Activated CD8-positive, alpha-beta memory T cell treated with anti-CD3 and anti-CD28 coated beads for 1 hour (primary cell): ENCODE measurements at places on chromosomes 3 and 15.

GRCh38 chr3:16337856-16338540, 73.0 kb downstream of the OXNAD1 start:
- DNase-seq = peak; percentile 12

- no peak for DNase-seq
Measured at GRCh38 chr3:138694287-138695007, 85.9 kb downstream of the FAIM start.

DNA sequence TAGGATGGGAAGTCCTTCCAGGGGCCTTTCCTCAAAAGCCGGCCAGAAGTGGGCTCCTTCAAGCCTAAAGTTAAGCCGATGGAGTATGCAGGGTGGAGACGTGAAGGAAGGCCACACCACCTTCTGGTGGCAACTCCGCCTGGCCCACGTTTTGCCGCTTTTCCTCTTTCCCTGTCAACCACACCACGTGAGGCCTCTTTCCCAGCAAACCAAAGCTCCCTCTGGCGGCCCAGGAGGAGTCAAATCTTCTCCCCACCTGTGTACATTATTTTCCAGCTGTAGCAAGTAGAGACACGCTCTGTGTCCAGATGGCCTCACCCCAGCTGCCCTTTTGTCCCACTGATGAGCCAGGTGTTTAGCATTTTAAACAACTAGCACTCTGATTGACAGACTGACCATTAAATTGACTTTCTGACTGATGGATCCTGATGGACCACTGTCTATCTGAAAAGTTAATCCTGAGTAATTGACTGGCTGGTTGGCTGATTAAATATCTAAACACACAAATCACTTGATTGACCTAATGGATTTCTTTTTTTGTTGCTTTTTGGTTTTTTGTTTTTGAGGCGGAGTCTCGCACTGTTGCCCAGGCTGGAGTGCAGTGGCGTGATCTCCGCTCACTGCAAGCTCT, 59.6 kb upstream of the ZBTB38 start:
- no peak for DNase-seq

DNA sequence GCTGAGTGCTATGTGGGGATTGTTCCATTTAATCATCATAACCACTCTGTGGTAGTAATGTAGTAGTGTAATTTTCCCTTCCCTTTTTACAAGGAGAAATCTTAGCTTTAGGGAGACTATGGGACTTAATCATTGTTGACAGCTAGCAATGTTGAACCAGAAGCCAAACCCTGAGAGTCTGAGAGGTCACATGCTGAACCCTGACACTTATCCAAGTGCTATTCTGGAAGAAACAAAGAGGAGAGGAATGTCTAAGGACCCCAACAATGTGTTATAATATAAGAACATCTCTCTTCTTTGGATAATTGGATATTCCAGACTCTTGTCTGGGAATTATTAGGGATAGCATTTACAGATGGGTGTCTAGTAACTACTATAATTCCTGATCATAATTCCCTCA, 58.4 kb downstream of the GAP43 start:
- no peak for DNase-seq

- no peak for DNase-seq
Measured at GRCh38 chr3:78165876-78166275, 1126.0 kb downstream of the ROBO2 start.

DNA sequence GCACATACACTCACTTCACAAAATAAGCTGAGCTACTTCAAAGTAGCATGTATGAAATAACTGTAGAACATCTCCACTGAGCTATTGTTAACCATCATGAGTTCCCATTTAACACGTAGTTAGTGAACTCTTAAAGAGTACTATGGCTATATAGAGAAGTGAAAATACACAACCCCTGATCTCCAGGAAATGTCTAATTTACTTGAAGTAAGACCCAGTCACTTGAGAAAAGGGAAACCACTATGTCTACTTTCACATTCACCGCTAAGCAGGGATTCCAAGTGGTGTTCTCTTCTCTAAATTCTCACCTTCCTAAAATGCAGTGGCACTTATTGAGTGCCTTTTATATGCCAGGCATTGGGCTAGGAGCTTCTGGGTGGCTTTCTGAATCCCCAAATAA, 35.0 kb upstream of the COLQ start:
- no peak for DNase-seq

DNA sequence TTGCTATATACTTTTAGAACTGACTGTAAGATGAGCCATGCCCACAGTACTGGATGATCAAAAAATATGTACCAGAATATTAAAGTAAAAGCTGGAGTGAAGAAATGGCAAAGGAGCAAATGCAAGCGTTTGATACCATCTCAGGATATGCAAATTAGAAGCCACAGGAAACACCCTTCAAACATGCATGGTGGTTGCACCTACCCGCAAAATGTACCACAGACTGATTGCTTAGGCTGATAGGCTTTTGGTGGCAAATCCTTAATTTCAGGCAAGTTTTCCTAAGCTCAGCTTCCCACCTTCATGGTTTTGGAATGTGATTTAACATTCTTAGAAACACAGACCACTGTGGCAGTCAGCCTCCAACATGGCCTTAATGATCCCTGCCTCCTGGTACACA, 149.0 kb downstream of the PDZRN3 start:
- no peak for DNase-seq

GRCh38 chr15:29208352-29208751, 61.3 kb downstream of the NSMCE3 start:
- no peak for DNase-seq

GRCh38 chr15:93035953-93036810, 52.8 kb downstream of the RGMA start:
- no peak for DNase-seq

DNA sequence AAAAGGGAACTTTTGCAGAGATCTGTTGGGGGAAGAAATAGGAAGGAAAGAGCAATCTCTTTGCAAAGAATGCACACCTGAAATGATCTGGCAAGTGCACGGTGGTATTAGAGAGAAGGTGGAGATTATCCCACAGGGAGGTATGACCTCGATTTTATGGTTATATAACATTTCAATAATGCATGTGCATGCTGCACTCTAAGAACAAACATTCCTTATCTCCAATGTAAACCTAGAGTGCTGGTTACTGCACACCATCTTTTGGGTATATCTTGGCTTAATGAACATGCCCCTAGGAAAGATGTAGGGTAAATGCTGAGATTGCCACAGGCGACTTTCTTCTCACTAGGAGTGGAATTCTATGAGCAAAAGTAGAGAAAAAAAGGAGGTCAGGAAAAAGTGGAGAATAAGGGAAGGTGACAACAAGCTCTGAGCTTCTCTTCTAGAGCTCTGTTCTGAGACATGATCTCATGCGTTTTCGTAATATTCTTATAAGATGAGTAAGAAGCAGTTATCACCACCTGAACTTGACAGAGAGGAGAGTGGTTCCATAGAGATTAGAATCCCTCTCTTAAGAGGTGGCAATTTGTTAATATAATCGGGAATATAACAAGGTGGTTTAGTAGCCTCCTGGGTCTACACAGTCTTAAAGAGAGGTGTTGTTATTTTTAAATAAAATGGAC, 117.5 kb upstream of the TMC3 start:
- no peak for DNase-seq

GRCh38 chr3:9786209-9786739, 6.0 kb downstream of the TADA3 start:
- DNase-seq = no peak
